ENCODE measurements at places on chromosomes 16 and 17.

DNA sequence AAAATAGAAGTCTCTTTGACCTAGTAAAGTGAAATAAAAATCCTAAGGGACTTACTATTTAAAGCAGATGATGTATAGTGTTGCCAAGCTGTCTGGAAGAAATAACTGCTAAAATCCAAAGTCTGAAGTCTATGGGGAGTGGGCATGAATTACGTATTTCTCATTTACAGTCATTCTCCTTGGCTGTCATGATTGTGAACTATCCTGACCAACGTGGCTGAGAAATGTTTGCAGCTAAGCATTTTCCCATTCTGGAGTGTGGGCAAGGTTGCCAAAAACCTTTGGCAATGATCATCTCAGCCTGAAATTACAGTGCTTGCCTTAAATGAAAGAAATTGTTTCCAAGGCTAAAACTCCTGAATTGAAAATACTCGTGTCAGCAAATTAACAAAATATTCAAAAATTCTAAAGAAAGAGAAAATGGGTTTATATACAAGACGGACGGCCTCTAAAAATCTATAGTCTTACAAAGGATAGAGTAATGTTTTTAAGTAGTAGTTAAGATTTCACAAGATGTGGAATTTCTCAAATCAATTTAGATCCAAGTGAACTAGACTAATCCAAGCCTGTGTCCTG lies 77.0 kb downstream of the CACNG1 start:
- no peak for DNase-seq

GRCh38 chr16:56988161-56988947 lies 1.0 kb upstream of the NLRC5 start:
- DNase-seq: no peak

DNA sequence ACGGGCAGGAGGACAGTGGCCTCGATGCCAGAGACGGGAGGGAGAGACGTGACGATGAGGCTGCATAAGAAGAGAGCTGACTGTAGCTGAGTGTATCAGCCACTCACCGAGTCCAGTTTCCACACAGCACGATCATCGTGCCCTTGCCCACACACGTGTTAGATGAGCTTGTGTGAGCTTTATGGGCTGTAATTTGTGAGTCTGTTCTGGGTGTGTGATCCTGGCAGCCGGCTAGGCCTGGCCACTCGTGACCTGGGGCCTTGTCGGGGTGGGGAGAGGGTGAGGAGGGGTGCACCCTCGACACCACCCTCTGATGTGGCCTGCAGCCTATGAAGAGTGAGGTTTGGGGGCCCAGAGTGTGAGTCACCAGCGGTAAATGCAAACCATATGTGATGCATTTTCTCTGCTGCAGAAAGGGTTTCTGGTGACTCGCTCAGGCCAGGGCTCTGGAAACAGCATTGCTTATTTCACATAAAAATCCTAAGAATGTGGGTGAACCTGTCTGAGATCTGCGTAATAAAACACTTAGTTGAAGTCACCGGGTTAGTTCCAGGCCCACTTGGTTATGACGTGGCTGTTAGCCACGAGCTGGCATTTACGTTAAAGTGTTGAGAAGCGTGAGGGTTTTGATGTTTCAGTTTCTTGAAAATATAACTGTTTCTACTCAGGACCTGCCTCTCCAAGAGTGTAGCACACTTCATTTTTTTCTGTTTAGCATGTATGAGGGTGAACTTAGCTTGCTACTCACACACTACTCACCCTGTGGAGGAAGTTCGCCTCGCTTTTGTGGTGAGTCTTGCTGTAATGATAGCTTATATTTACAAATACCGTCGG lies 4.2 kb downstream of the METRNL start:
- DNase-seq: peak; percentile 97

GRCh38 chr17:82922646-82923045 lies 82.8 kb upstream of the ZNF750 start:
- no peak for DNase-seq

DNA sequence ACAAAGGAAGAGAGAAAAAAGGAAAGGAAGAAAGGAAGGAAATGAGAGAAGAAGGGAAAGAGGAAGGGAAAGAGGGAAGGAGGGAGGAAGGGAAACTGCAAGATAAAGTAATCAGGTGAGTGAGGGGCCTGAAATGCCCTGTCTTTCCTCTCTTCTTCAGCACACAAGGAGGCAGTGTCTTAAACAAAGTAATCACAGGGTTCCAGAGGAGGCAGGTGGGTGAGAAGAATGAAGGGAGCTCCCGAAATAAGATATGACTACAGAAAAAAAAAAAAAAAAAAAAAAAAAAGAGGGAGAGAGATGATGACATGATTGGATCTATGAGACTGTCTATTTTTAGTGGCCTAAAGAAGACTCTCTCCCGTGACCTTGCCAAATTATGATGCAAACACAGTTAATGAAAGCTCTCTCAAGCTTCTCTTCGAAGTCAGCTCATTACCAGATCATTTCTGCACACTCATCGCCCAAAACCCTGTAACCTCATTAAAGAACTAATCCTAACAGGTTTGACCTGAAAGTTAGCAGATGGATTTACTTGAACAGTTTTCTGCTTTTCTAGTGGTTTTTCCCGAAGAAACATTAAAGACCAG lies 53.6 kb downstream of the CDH11 start:
- DNase-seq: no peak

DNA sequence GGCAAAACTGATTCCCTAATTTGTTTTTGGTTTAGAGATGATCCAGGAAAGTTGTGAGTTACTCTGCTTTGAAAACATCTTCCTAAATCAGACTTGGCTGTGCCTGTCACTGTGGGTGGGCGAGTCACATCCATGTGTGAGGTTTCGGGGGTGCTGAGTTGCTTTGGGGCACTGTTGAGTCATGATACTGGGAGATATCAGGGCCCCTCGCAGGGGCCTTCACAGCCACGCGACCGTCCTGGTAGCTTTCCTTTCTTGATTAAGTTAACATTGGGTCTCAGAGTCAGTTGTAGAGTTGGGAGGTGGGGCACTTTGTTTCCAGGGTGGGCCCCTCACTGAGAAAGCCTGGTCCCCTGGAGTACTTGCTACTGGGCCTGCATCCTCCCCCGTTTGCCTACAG lies 58.3 kb upstream of the LGALS9 start:
- DNase-seq: no peak

- DNase-seq: peak; percentile 80
Measured at GRCh38 chr17:181245-182049, at the start of gene DOC2B. Gene DOC2B, minus strand, starts transcription at chr17:181650. Its CDS starts 171 bp downstream, at chr17:181479.

- no peak for DNase-seq
Measured at GRCh38 chr17:63631062-63631461, 8.8 kb downstream of the MAP3K3 start.

All from islet precursor cell (in vitro differentiated cells).